ENCODE measurements at places on chromosomes 4 and X. TPM values are rescaled to one million over a fixed set of nuclear protein-coding genes. Genes with fewer than 3 reads are reported as not detected.

DNA sequence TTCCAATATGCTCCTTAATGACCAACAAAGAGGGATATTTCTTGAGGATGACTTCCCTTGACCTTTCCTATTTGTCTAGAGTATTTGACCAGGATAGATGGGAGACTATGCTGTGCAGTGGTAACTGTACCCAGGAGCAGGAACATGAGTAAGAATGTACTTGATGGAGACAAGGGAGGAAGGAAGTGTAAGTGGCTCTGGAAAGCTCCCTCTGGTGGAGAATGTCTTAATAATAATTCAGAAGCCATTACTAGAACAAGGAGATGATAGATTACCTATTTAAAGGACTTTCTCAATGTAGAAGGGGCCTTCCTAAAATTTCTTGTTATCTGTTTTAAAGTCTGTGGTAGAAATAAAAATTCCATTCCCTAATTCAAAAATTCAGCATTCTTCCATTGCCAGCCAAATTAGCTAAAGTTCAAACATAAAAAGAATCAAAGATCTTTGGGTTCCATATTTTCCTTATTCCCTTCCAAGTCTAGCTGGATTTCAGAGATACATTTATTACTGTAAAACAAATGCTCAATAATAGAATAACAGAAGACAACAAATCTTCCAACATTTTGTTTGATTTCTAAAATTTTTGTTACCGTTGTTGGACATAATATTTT, 83.8 kb downstream of the GRID2 start:
- DNase-seq: no peak

PSMD10 gene
- polyA plus RNA-seq: 49.0 TPM

GRCh38 chr4:83139514-83140156, 25.1 kb upstream of the PLAC8 start:
- no peak for DNase-seq

GRCh38 chr4:57051524-57051923, 58.7 kb downstream of the IGFBP7 start:
- no peak for DNase-seq

DNA sequence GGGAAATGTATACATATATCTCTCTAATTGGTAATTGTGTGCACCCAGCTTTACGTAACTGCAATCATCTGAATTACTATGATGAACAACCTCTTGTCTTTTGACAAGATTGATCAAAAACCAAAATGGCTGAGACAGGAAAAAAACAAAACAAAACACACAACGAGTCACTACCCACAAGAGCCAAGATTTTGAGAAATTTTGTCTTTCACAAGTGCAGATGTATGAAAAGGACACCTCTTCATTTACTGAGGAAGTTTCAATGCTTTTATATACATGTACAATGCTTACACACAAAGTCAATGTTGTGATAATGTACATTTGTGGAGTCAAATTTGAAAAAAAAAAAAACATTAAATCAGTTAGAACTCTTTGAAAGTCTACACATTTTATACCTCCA, 224.6 kb downstream of the SCFD2 start:
- DNase-seq: no peak

TRMT10A gene
- polyA plus RNA-seq: 10.0 TPM

DNA sequence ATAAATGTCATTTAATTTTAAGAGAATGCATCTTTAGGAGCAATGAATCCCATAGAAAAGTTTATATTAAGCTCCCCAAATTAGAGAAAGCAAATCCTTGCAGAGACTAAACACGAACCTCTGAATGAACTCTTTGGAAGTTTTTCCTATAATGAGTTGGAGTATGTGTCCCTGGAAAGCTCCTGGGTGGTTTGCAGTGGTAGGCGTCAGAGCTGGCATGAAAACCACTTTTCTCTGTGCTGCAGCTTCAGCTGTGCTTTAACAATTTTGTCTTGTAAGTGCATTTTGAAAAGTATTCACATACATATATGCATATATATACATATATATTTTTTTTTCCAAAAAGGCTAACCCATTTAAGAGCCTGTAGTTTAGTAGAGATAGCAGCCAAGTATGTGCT, 148.7 kb upstream of the TBC1D9 start:
- DNase-seq: peak; percentile 36

DNA sequence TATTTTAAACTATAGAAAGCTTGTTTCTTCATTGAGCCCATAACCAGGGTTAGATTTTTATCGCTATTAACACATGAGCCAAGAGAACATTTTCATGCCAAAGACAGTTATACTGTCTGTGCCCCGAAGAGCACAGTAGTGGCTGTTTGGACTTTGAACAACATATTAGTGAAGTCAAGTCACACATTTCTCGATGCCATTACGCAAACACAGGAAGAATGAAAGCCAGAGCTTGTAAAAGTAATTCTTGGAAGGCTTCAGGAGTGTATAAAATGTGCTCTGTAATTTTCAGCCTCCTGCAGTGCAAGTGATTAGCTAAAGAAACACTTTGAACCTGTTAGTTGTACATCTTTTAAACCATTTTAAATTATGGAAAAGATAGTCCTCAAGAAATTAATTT, 590.7 kb upstream of the PITX2 start:
- DNase-seq: no peak

- no peak for DNase-seq
These were observed 37.8 kb downstream of the FBXO8 start for GRCh38 chr4:174245714-174246113.

GRCh38 chr4:125985856-125986255, 671.1 kb downstream of the FAT4 start:
- no peak for DNase-seq

- DNase-seq: no peak
These were observed 182.1 kb downstream of the MOSPD2 start for GRCh38 chrX:15055146-15055930.

DCTD gene
- polyA plus RNA-seq: 63.6 TPM

Measured in forelimb muscle (tissue), 1 donor.